ENCODE measurements at places on chromosomes 16 and 17. TPM values are rescaled to one million over a fixed set of nuclear protein-coding genes. Genes with fewer than 3 reads are reported as not detected.

DNA sequence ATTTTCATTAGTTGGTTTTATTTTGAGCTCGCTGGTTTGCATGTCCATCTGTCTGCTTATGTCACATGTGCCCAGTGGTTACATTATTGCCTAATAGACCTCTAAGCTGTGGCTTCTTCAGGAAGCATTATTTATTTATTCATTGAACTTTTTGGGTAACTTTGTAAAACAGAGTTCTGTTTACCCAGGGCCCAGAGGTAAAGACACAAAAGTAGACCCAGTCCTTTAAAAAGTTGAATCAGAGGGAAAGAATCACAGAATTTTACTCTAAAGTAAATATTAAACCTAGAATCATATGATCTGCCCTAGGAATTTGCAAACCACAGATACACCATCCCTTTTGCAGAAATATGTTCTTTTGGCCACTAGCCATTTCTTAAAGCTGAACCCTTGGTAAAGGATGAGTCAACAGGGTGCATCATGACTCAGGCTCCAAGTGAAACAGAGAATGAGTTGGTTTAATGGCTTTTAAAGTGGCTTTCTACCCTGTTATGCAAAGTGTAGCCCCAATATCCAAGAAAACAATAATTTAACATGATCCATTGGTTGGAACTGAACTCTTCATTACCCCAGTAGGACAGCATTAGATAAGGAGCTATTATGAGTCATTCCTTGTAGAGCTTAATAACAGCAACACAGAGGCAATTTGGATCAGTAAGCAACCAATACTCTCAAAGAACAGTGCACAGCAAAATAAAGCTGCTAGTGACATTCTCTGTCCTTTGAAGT is 236.3 kb downstream of the KCNJ2 start:
- DNase-seq, result peak; percentile 93

MYH13 gene
- 0.21 TPM for total RNA-seq

DNA sequence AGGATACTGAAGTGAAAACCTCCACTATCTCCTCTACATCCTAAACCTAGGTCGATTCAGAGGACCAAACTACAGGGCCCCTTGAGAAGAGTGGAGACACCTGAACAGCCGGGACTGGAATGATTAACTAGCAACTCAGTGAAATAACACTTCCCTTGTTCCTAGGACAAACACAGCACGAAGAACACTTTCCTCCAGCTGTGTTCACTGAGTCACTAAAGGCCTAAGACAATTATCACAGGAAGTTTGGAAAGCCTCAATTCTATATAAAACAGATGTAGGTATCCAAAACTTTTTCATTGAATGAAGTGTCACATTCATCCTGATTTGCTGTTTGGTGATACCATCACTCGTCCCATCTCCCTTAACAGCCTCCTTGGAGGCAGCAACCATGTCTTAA is 15.5 kb upstream of the CUEDC1 start:
- no peak for DNase-seq

- no peak for DNase-seq
Measured at GRCh38 chr16:57653936-57654335, 14.2 kb upstream of the ADGRG3 start.

REXO5 gene
- 5.7 TPM for total RNA-seq

GRCh38 chr17:82039695-82040299 is 2.3 kb upstream of the DCXR start:
- DNase-seq, result no peak

GRCh38 chr17:72572604-72573491 is 452.0 kb downstream of the SOX9 start:
- DNase-seq, result no peak

GRCh38 chr17:65052585-65052984 is 4.0 kb downstream of the GNA13 start:
- DNase-seq, result no peak

RAB34 gene
- total RNA-seq, result 198 TPM

DNA sequence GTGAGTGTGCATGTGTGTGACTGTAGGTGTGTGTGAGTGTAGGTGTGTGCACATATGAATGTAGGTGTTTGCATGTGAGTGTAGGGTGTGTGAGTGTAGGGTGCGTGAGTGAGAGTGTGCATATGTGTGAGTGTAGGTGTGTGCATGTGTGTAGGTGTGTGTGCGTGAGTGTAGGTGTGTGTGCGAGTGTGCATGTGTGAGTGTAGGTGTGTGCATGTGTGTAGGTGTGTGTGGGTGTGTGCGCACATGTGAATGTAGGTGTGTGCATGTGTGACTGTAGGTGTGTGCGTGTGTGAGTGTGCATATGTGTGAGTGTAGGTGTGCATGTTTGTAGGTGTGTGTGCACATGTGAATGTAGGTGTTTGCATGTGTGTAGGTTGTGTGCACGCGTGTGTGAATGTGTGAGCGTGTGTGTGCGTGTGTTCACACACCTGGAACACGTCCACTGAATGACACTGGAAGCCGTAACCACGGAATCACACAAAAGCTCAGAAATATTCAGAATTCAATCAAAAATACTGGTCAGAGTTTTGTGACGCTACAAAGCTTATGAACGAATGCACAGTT is 30.6 kb downstream of the MRM3 start:
- DNase-seq, result no peak

KRT27 gene
- total RNA-seq, result not detected

ATP5PD gene
- 305 TPM for total RNA-seq

CA5A gene
- total RNA-seq, result not detected

GRCh38 chr17:68784431-68784830 is 170.8 kb downstream of the ABCA8 start:
- DNase-seq, result no peak

DNA sequence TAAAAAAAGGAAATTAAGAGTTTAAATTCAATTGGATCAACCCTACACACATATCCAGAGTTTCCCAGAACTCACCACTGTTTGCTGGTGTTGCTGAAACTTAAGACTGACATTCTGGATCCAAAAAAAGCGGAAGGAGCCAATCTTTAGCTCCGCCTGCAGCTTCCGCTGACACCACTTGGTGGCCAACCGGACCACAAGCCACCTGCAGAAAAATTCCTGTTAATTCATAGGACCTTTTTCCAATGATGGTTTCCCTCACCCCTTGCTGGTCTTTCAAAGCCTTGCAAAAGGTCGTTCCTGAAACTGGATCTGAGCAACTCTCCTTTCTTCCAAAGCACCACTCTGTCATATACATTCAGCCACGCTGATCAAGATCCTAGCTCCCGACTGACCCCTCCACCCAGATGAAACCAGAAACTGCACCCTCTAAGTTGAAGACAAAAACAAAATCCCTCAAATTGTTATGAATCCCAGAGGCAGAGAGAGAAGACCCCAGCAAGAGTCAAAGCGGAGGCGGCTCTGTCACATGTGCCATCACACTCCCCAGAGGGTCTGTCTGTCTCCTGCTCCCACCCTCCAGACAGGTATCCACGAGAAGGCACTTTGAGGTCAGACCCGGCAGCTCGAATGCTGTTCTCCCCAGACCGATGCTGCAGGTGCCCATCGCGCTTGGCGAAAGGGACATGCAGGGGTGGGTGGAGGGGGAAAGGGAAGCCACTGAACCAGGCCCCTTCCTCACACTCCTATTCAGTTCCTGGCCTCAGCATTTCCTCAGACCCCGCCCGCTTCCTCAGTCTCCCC is 773 bp downstream of the BLTP2 start:
- DNase-seq, result peak; percentile 70

- no peak for DNase-seq
Measured at GRCh38 chr17:79177877-79178276, 103.3 kb downstream of the ENGASE start.

DNA sequence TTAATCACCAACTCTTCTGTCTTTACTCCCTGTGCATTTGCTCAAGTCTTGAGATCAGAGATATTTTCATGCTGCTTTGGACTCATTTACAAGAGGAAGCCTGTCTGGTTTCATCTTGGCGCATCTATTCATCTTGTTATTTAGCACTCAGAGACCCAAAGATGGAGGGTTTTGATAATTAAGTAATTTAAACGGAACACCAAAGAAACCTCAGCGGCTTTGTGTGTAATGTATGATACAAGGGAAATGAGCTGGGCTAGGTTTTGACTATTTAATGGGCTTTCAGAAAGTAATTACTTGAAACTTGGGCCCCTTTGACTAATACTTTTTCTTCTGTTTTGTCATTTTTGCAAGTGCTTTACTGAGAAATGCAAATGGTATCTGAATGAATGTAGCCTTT is 66.2 kb upstream of the CACNG3 start:
- no peak for DNase-seq

ZNF385C gene
- total RNA-seq, result 0.05 TPM

CFAP97D1 gene
- total RNA-seq, result not detected

BCL6B gene
- not detected for total RNA-seq

DNA sequence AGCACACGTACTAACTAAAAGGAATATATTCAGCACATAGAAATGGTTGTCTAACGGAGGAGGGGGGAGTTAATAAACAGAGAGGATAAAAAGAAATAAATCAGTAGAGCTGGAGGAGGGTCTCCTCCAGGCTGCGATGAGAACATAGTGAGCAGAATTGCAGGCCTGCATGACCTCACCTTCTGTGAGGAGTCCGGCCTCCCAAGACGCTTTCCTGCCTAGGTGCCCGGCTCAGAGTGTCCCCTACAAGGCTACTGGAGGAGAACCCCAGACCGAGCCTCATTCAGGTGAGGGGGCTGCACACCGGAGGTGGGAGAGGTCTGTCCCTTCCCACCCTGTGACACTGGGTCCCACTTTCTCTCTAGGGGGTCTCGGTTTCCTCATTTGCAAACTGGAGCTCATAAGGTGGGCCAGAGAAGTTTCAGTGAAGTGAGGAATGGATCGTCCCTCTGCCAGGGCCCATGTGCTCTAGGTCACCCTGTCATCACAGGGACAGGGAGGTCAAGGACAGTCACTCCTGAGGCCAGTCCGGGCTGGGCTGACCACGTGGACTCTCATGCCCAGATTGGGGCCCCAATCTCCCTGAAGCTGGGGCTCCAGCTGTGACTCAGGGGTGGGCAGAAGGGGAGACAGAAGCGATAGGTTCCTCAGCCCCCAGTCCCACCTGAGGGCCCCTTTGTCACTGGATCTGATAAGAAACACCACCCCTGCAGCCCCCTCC is 3.3 kb upstream of the HBM start:
- no peak for DNase-seq

MYH3 gene
- 7,123 TPM for total RNA-seq

SPATA20 gene
- 50.3 TPM for total RNA-seq

KRTAP3-1 gene
- not detected for total RNA-seq

GRCh38 chr17:68807998-68808772 is 147.0 kb downstream of the ABCA8 start:
- DNase-seq, result no peak

DNA sequence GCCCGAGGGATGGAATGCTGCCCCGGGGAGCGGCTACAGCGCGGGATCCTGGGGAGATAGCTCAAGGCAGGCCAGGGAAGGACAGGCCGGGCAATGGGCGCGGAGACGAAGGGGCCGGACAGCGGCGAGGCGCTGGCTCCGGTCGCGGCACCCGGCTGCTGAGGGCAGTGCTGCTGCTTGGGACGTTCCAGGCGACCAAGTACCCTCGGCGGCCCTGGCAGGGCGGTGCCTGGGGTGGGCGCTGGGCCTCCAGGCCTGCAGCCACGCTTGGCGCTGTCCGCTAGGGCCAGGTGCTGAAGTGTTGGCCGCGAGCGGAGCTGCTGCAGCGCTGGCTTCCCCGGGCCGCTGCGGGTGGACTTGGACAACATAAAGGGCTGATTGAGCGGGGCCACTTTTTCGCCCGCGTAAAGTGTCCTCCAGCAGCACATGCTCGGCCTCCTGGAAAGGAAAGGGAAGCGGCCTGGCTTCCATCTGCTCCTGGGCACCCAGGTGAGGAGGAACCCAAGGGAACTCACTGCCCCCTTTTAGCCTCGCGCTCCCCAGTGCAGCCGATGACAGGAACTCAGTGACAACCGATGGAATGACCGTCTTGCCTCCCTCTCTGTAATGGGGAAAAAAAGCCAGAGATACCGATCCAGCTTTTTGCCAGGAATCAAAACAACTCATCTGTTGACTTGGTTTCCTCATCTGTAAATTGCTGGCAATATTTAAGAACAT is 23.7 kb downstream of the CLEC3A start:
- peak; percentile 22 for DNase-seq
